CD4-positive, alpha-beta T cell treated with Interferon alpha-2 for 1 hour (primary cell): ENCODE measurements at places on chromosomes 5 and 9.
A peak's percentile ranks its signal among the peaks of the same experiment; 100 is the strongest.

- DNase-seq: no peak
Measured at GRCh38 chr9:112752334-112753125, 2.0 kb downstream of the SNX30 start.

DNA sequence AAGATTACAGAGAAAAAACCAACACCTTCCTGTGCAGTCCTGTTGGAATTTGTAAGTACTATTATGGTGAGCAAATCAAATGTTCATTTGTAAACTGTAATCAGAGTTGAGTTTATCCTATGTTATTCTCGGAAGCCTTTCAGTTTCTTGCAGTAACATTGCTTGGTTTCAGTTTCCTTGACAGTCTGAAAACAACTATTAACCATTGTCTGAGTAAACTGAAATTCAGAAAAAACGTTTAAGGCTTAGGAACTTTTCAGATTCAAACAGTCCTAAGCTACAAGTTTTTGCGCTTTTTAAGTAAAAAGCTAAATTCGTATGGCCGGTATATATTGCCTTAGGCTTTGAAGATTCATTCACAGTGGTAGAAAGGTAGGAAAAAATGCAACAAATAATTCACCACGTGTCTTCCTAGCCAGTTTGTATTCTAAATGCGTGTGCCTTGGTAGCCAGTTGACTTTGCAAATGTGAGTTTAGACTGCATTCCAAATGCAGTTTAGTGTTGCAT, 2.5 kb downstream of the GPBP1 start:
- DNase-seq: no peak

- DNase-seq: no peak
Measured at GRCh38 chr5:5011151-5011550, 129.0 kb upstream of the ADAMTS16 start.

GRCh38 chr9:38088006-38088925, 19.2 kb upstream of the SHB start:
- DNase-seq: peak; percentile 55

DNA sequence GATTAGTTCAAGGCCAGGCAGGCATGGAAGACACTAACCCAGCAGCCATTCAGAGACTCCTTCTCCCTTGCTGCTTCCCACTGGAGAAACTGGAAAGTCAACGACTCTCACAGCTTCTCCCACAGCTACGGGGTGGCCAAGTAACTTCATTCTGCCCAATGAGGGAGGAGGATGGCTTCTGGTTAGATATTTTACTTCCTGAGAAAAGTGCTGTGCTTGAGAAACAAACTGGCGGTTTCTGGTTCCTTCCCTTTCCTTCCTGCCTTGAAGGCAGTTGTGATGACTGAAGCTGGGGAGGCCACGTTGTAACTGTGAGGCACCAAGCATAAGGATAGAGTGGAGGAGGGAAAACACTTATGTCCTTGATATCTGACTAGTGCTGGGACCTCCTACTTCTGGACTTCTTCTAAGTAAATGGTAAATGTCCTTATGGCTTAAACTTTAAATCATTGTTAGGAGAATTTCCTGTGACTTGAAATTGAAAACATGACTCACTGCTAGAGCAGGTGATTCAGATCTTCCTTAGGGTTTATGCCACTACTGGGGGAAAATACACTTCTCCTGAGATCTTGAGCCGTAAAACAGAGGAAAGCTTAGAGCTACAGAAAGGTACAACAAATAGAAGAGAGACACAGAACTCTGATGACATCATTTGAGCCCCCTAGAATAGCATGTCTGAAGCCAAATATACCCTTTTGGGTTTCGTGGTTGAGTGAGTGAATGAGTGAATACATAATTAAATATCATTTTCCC, 3.1 kb upstream of the GNPDA1 start:
- DNase-seq: peak; percentile 20

DNA sequence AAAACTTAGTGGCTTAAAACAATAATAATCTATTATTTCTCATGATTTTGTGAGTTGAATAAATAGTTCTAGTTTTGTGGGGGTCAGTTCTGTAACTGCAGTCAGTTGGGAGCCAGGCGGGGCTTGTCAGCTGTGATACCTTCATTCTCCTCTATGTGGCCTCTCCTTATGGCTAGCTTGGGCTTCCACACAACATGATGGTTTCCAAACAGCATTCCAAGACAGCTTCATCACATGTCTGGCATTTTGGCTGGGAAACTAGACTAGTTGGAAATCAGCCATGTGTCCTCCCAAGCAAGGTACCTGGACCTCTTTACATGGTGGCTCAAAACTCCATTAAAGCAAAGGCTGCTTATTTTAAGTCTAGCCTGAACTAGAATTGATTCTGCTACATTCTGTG, 61.4 kb upstream of the RANBP3L start:
- DNase-seq: no peak

- DNase-seq: no peak
Measured at GRCh38 chr5:88092958-88093605, 175.6 kb downstream of the TMEM161B start.

- no peak for DNase-seq
Measured at GRCh38 chr5:144742361-144742760, 571.7 kb downstream of the KCTD16 start.

- DNase-seq: no peak
Measured at GRCh38 chr5:77170-77501, 14.8 kb upstream of the PLEKHG4B start.

DNA sequence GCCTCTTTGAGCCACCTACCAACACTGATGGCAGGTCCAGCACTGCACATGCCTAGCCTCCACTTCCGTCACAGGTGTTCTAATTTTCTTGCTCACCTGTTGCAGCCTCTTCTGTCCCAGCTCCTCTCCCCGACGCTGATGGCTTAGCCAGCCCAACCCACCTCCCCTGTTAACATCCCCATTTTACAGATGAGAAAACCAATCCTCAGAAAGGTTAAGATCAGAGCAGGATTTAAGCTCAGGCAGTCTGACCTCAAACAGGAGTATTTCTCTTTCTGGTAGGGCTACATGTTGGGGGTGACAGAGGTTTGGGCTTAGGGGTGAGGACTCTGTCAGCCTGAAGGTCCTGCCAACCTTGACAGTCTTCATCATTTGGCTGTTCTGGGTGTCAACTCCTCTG, 74.5 kb upstream of the PITX1 start:
- DNase-seq: no peak

DNA sequence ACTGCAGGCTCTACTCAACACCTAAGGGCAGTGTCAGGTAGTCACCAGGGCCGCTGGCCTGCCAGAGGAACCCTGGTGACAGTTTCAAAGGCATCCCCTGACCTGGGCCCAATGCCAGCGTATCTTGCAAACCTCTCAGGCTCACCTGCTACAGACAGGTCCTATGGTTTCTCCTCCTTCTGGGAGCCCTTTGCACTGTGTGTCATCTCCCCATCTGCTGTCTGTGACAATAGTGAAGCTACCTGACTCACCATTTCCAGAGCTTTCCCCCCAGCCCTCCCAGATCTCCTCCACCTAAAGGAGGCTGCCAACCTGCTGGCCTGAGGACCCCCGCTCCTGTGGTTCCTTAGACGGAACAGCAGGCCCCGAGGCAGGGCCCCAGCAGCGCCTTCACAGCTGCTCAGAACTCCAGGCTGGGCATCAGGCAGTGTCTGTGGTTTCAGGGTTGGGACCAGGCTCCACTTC, 203.1 kb downstream of the FSTL4 start:
- no peak for DNase-seq

DNA sequence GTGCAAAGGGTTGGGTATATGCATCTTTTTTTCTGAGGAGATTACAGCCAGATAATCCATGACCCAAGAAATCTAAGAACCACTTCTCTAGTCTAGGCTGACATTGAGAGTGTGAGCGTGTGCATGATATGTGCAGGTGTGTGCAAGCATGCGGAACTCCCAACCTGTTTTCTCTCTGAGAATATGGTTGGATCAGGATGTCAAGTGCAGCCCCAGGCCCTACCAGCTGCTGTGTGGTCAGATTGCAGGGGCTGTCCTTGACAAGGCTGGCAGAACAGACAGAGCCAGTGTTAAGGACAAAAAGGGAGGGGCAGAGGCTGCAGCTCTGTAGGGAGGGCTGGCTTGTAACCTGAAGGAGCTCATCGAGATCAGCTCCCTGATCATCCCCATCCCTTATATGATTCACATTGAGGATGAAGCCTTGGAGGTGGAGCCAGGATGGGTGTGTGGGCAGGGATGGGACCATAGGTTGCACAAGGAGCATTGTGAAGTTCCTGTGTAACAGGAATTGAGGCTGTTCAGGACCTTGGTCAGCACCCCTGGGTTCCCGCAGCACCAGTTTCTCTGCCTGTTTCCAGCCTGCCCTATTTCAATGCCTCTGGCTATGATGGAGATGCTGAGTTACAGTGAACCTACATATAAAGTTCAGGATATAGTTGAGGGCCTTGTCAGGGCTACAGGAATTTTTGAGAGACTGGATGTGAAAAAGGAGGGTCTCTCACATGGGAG, 52.6 kb upstream of the ARAP3 start:
- peak; percentile 7 for DNase-seq

DNA sequence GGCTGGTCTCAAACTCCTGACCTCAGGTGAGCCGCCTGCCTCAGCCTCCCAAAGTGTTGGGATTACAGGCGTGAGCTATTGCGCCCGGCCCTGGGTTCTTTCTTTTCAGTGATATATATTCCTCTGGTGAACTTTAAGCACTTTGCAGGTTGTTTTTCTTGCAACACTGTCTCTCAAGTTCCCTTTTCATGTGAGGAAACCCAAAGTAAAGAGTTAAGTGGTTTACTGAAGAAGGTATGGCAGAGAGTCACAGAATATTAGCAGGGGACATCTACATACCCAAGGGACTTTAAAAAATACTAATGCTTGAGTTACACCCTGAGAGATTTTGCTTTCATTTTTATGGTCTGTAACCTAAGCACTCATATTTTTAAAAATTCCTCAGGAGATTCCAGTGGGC, 6.7 kb upstream of the GAPT start:
- no peak for DNase-seq

GRCh38 chr5:106587-106986, 14.6 kb downstream of the PLEKHG4B start:
- DNase-seq: no peak

- peak; percentile 27 for DNase-seq
Measured at GRCh38 chr5:180618829-180619562, 27.7 kb upstream of the SCGB3A1 start.
